ENCODE measurements at places on chromosomes 13 and 19.
A peak's percentile ranks its signal among the peaks of the same experiment; 100 is the strongest.

DNA sequence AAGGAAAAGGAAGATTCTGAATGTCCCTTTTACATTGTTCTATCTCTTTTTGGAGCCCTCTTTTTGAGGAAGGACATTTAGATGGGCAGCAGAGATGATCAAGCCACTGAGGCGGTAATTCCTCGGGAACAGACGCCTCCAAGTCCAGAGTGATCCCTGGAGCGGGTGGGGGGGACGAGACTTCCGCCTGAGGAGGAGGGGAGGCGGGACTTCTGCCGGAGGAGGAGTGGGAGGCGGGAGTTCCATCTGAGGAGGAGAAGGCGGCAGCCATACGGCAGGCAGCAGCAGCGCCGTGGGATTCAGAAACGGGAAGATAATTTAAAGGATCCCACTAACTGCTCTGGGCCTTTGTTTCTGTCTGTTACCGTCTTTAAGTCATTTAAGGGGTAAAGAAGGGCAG lies 37.6 kb upstream of the CD177 start:
- DNase-seq: no peak

GRCh38 chr19:40641281-40641680 lies 40.1 kb downstream of the LTBP4 start:
- DNase-seq: no peak

- no peak for DNase-seq
These were observed 1.7 kb downstream of the MCF2L start for GRCh38 chr13:112970552-112971287.

GRCh38 chr19:6065685-6066374 lies 44.5 kb downstream of the RFX2 start:
- peak; percentile 72 for DNase-seq

DNA sequence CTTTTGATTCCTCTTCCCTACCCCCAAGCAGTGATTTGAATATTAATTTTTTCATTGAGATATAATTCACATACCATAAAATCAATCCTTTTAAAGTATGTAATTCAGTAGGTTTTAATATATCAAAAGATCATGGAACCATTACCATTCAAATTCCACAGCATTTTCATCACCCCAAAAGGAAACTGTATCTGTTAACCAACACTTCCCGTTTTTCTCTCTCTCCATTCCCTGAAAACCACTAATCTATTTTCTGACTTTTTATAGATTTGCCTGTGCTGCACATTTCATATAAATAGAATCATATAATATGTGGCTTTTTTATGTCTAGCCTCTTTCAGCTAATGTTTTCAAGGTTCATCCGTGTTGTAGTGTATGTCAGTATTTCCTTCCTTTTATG lies 107.1 kb downstream of the PAN3 start:
- no peak for DNase-seq

- DNase-seq: no peak
These were observed 99.5 kb downstream of the ERCC5 start for GRCh38 chr13:102945324-102945815.

- no peak for DNase-seq
These were observed 13.1 kb downstream of the SCEL start for GRCh38 chr13:77548594-77548993.

DNA sequence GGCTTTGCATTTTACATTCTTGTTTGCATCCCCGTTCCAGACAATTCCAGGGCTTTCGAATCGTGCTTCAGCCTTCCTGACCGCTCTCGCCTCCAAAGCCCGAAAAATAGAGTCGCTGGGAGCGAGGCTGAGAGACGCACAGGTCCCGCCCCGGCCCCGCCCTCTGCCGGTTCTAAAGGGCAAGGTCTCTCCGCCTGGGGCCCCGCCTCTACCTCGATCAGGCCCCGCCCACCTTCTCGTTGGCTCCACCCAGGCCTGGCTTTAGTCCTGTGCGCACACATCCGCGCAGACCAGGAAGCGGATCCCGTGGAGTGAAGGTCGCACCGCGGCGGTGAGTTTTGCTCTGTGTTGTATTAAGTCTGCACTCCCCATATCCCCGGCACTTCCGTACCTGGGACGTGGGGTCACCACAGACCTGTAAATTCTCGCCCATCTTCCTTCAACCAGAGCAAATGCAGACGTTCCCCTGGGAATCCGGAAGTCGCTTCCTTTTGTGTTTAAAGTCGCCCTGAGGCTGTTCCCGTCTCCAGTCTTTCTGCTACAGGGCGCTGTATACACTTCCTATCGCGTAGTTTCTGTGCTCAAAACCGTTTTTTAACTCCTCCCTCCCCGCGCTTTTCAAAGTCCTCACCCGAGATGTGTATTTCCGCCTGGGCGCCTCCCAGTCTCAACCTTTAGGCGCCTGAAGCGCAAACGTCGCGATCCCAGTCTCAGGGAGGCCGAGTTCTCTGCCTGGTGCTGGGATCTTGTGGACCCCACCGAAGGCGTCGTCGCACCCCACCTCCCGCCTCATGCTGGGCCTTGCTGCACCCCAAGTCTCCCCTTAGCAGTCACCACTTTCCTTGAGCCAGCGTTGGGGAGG lies at the start of gene ZNF701:
ZNF701 (plus strand) TSS at position 288 of the 862 bp plus-strand sequence. CDS start 3,861 bp downstream, outside the sequence.
- DNase-seq: peak; percentile 99

- no peak for DNase-seq
These were observed 1730.4 kb upstream of the SLC10A2 start for GRCh38 chr13:104796581-104796980.

DNA sequence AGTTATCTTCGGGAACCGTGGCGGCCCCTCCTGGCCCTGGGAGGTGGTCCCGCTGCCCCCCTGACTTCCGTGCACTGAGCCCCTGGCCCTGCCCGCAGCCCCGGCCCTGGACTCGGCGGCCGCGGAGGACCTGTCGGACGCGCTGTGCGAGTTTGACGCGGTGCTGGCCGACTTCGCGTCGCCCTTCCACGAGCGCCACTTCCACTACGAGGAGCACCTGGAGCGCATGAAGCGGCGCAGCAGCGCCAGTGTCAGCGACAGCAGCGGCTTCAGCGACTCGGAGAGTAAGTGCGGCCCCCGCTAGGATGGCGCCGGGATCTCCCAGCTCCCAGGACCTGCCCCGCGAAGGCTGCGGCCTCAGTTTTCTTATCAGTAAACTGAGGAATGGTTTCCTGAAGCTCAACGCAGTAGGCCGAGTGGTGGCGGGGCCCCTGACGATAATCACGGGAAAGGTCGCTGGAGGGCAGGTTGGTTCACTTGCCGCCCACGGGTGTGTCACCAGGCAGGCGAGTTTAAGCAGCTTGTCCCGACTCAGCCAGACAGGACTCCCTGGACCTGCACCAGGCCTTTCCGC lies 924 bp downstream of the RGCC start:
- peak; percentile 74 for DNase-seq

DNA sequence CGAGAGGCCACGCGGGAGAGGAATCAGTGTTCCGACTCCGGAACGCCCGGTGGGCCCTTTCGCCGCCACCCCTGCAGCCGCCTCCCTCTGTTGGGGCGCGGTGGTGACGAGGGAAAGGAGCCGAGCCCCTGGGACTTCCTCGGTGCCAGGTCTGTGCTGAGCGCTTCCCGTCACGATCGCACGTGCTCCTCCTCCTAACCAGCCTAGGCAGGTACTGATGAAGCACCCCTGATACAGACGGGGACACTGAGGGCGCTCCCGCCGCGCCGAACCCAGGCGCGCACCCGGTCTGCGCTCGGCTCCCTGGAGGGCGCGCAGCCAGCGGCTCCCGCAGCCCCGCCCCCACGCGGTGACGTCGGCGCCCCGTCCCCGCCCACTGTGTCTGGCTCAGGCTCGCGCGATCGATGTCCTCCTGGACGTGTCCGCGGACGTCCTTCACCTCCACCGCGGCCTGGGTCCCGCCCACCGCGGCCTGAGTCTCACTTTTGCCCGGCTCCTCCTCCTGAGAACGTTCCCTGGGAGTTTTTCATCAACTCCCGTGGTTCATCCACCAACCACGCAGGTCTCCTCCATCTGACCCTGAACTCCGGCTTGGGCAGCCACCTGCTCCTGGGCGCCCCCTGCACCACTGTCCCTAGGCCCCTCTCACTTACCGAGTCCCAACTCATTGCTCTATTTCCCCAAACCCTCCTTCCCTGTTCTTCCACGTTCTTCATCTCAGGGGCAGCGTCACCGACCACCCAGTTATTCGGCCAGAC lies 2.6 kb upstream of the KLK15 start:
- peak; percentile 75 for DNase-seq

DNA sequence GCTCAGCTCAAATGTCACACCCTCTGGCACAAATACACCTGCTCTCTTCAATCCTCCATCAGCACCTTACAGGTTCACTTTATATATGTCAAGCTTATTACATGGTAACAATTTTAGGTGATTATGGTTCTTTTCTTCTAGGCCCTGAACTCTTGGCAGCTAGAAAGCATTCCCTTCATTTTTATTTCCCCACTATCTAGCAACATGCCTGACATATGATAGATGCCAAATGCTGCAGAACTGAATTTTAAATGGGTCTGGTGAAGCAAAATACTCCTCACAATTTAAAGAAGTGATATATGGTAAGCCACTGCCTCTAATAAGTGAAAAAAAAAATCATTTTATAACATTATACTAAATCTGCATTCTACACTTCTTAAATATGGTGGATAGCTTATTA lies 95.2 kb downstream of the USP12 start:
- no peak for DNase-seq

DNA sequence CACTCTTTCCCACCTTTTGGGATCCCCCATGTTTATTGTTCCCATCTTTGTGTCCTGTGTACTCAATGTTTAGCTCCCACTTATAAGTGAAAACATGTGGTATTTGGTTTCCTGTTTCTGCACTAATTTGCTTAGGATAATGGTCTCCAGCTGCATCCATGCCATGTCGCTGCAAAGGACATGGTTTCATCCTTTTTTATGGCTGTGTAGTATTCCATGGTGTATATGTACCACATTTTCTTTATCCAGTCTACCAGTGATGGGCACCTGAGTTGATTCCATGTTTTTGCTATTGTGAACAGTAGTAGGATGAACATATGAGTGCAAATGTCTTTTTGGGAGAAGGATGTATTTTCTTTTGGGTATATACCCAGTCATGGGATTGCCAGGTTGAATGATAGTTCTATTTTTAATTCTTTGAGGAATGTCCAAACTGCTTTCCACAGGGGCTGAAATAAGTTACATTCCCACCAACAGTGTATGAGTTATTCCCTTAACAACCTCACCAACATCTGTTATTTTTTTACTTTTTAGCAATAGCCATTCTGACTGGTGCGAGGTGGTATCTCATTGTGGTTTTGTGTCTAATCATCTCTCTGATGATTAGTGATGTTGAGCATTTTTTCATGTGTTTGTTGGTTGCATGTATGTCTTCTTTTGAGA lies 55.7 kb upstream of the MEDAG start:
- DNase-seq: no peak

GRCh38 chr13:81048026-81048461 lies 707.1 kb upstream of the SPRY2 start:
- DNase-seq: no peak

DNA sequence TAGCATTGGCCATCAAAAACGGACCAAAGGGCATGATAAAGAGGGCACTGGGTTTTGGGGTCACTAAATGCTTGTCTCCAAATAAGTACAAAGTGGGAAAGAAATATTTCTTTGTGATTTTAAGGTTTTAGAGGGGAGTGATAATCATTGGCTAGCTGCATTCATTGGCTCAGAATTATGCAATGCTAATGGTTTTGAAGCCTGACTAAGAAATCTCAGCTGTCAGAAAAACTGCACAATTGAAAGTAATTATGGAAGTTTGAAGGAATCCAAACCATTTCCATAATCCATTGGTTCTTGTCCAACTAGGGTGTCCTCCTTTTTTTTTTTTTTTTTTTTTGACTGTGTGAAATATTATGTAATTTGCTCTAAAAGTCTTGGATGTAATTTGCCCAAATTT lies 88.2 kb upstream of the ARGLU1 start:
- DNase-seq: no peak

DNA sequence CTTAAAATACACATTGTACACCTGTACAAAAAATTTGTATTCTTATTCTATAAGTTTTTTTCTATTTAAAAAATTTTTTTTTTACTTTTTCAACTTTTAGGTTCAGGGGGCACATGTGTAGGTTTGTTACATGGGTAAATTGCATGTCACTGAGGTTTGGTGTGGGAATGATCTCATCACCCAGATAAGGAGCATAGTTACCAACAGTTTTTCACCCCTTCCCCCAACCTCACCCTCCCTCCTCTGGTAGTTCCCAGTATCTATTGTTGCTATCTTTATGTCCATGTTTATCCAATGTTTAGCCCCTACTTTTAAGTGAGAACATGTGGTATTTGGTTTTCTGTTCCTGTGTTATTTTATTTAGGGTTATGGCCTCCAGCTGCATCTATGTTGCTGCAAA lies 89.9 kb downstream of the CDK8 start:
- DNase-seq: no peak

DNA sequence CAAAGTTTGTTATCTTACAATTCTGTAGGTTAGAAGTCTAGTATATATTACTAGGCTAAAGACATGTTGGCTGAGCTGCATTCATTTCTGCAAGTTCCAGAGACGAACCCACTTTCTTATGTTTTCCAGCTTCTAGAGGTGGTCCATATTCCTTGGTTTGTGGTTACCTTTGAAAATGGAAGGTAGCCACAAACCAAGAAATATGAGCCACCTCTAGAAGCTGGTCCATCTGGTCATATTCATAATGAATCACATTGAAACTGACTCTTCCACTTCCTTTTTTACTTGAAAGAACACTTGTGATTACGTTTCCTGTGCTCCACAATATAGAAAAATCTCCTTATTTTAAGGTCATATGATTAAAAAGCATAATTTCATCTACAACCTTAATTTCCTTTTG lies 943.0 kb upstream of the PCDH9 start:
- no peak for DNase-seq

GRCh38 chr19:5585461-5586299 lies 17.9 kb upstream of the TINCR start:
- no peak for DNase-seq

DNA sequence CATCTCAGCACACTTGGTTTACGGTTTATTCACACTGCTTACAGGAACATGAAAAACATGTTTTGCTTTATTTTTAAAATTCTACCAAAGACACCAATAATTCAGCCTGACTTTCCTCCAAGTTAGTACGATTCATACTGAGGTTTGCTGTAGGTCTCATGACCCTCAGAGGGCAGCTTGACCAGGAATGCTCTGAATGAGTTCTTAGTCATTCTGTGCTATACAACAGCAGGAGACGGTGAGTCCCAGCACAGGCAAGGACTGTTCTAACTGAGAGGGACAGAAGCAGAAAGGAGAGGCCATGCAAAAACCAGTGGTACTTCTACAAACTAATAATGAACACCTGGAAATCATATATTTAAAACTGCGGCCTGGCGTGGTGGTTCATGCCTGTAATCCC lies 6.4 kb downstream of the GRTP1 start:
- no peak for DNase-seq
